CD8-positive, alpha-beta memory T cell (primary cell): ENCODE measurements at places on chromosomes 4 and X. TPM values are rescaled to one million over a fixed set of nuclear protein-coding genes. Genes with fewer than 3 reads are reported as not detected.

GRCh38 chrX:40392599-40392998 is 188.2 kb upstream of the ATP6AP2 start:
- H3K27me3 ChIP-seq: no peaks in the 10 kb centered on the region
- H3K4me3 ChIP-seq: no peak overlapping the region
- H3K36me3 ChIP-seq: no peaks in the 10 kb centered on the region

GRCh38 chrX:151983186-151983585 is 8.7 kb upstream of the GABRE start:
- no peaks in the 10 kb centered on the region for H3K4me1 ChIP-seq
- no peak overlapping the region for H3K4me3 ChIP-seq
- DNase-seq: no peak
- no peak overlapping the region for H3K27ac ChIP-seq
- H3K27me3 ChIP-seq: no peaks in the 10 kb centered on the region
- no peaks in the 10 kb centered on the region for H3K36me3 ChIP-seq

GRCh38 chr4:45082101-45082500 is 355.7 kb upstream of the GNPDA2 start:
- no peak overlapping the region for H3K27ac ChIP-seq
- H3K4me1 ChIP-seq: no peaks in the 10 kb centered on the region
- DNase-seq: no peak
- H3K36me3 ChIP-seq: no peaks in the 10 kb centered on the region

- H3K27me3 ChIP-seq: no peaks in the 10 kb centered on the region
- H3K4me1 ChIP-seq: no peaks in the 10 kb centered on the region
- no peak overlapping the region for H3K4me3 ChIP-seq
- H3K36me3 ChIP-seq: no peaks in the 10 kb centered on the region
- no peak overlapping the region for H3K27ac ChIP-seq
Observed at GRCh38 chr4:28151314-28151713, 1290.7 kb downstream of the STIM2 start.

DNA sequence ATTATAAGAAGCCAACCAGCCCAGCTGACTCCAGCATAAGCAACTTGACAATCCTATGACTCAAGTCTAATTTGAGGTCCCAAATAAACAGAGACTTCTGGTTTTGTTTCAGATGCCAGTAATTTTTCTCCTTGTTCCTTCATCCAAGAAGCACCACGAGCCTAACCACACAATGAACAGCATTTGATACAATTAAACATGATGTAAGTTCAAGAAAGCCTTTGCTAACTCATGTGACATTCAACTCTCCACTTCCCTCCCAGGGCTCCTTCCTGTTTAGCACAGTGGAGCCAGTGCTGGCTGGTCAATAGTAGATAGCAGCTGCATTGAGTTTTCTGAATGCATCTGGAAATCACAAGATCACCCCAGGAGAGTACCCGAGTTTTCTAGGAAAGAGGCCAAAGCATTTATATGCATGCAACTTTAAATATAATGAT is 206.3 kb downstream of the ARHGAP24 start:
- no peak overlapping the region for H3K4me3 ChIP-seq
- H3K27ac ChIP-seq: no peak overlapping the region
- H3K27me3 ChIP-seq: no peaks in the 10 kb centered on the region
- H3K4me1 ChIP-seq: no peaks in the 10 kb centered on the region

GRCh38 chr4:151206241-151207005 is 70.5 kb upstream of the PRSS48 start:
- no peak overlapping the region for H3K4me3 ChIP-seq
- no peaks in the 10 kb centered on the region for H3K27me3 ChIP-seq
- H3K4me1 ChIP-seq: no peaks in the 10 kb centered on the region
- H3K36me3 ChIP-seq: no peaks in the 10 kb centered on the region
- no peak for DNase-seq
- no peak overlapping the region for H3K27ac ChIP-seq

- DNase-seq: no peak
- no peak overlapping the region for H3K27ac ChIP-seq
- no peaks in the 10 kb centered on the region for H3K4me1 ChIP-seq
- H3K4me3 ChIP-seq: no peak overlapping the region
- no peaks in the 10 kb centered on the region for H3K36me3 ChIP-seq
Observed at GRCh38 chr4:41540687-41541086, 2.7 kb downstream of the LIMCH1 start.

DNA sequence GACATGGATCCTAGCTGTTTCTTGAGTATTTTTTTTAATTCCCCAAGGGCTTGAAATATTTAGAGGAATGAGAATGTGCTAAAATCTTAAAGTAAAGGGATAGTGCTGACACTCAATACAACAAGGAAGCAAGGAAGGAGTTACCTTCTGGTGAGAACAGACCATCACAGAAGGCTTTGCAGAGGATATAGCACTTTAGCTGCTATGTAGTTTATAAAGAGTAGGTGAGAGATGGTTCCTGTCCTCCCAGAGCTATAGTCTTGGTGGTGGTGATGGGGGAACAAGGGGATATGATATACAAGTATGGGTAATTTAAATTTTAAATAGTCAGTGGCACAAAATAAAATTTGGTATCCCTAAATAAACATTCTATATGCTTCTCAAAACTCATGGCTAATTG is 47.6 kb downstream of the MTHFD2L start:
- H3K4me3 ChIP-seq: no peak overlapping the region
- DNase-seq: no peak
- H3K4me1 ChIP-seq: no peaks in the 10 kb centered on the region
- no peaks in the 10 kb centered on the region for H3K27me3 ChIP-seq
- H3K36me3 ChIP-seq: no peaks in the 10 kb centered on the region
- no peak overlapping the region for H3K27ac ChIP-seq

DNA sequence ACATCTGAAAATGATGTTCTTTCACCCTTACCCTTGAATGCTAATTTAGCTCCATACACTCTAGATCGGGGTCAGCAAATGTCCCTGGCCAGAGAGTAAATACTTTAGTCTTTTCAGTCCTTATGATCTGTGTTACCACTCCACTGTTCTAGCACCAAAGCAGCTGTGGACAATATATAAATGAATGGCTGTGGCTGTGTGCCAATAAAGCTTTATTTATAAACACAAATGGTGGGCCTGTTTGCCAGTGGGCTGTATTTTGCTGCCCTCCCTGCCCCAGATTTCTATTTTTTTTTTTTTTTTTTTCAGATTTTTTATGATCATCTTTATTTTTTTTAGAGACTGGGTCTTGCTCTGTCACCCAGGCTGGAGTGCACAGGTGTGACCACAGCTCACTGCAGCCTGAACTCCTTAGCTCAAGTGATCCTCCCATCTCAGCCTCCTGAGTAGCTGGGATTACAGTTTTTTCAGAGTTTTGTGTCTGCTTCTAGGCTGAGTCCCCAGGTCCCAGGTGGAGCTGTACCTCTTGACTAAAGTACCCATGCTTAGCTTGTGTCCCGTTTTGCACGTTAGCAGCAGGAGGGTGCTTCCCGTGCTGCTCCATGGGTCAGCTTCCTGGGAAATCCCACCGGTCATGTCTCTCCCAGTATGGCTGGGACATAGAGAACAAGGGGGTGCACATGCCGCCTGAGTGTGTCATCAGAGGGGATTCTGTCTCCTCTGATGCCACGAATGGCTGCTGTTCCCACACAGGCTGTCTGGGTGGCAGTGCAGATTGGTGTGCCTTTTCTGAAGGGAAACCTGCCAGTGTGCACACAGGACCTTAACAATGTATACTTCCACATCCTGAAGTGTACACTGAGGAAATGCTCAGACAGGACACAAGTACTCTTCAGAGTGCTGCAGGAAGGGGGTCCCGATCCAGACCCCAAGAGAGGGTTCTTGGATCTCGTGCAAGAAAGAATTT is 16.0 kb upstream of the GRPEL1 start:
- H3K27me3 ChIP-seq: peaks cover 27% of the 10 kb centered on the region
- H3K4me3 ChIP-seq: no peak overlapping the region
- no peak overlapping the region for H3K27ac ChIP-seq
- H3K4me1 ChIP-seq: no peaks in the 10 kb centered on the region
- H3K36me3 ChIP-seq: no peaks in the 10 kb centered on the region

- no peaks in the 10 kb centered on the region for H3K27me3 ChIP-seq
- H3K36me3 ChIP-seq: no peaks in the 10 kb centered on the region
- no peak overlapping the region for H3K27ac ChIP-seq
Observed at GRCh38 chr4:185656467-185656931, 121.2 kb upstream of the PDLIM3 start.

DNA sequence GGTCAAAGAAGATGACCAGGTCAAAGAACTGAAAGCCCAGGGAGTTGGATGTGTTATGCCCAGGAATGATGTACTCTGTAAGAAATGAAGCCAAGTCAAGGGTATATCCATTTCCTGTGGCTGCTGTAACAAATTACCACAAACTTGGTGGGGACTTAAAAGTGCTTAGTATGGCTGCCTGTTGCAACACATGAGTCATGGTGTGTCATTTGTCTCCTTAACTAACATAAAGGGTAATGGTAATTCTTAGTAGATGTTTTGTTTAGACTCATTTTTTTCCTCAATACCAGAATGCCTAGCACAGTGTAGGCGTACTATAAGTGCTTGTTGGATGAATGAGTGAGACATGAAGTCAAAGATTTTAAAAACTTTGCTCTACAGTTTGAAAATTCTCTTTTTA is 45.7 kb downstream of the SYTL5 start:
- DNase-seq: no peak
- H3K36me3 ChIP-seq: no peaks in the 10 kb centered on the region
- H3K27me3 ChIP-seq: no peaks in the 10 kb centered on the region
- H3K27ac ChIP-seq: no peak overlapping the region
- H3K4me1 ChIP-seq: no peaks in the 10 kb centered on the region
- H3K4me3 ChIP-seq: no peak overlapping the region

DNA sequence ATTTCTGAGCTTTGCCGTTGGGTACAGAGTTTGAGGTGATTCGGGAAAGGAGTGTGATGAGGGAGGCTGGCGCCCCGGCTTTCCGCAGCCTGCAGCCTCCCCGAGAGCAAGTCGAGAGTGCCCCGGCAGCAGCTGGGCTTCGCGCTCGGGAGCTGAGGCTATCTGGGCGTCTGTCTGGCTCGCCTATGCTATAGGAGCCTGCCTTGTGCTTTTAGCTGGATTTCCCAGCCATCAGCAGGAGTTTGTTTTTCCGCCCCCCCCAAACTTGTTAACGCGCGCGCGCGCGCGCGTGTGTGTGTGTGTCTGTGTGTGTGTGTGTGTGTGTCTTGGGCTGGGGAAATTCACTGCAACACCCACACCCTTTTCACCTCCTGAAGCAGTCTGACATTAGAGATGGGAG is 765 bp upstream of the DGKK start:
- no peak overlapping the region for H3K27ac ChIP-seq
- no peaks in the 10 kb centered on the region for H3K4me1 ChIP-seq
- no peak for DNase-seq

- no peak for DNase-seq
- peaks cover 21% of the 10 kb centered on the region for H3K4me1 ChIP-seq
- no peaks in the 10 kb centered on the region for H3K27me3 ChIP-seq
- no peak overlapping the region for H3K4me3 ChIP-seq
- H3K36me3 ChIP-seq: no peaks in the 10 kb centered on the region
Observed at GRCh38 chr4:54067166-54067565, 2.8 kb upstream of the CHIC2 start.

- H3K27me3 ChIP-seq: no peaks in the 10 kb centered on the region
- peaks cover 3% of the 10 kb centered on the region for H3K36me3 ChIP-seq
- no peak overlapping the region for H3K27ac ChIP-seq
- DNase-seq: no peak
- H3K4me1 ChIP-seq: no peaks in the 10 kb centered on the region
Observed at GRCh38 chr4:119261986-119262385, 49.5 kb downstream of the USP53 start.

- DNase-seq: no peak
- no peaks in the 10 kb centered on the region for H3K4me1 ChIP-seq
- H3K4me3 ChIP-seq: no peak overlapping the region
- no peaks in the 10 kb centered on the region for H3K36me3 ChIP-seq
- peaks cover 3% of the 10 kb centered on the region for H3K27me3 ChIP-seq
Observed at GRCh38 chr4:176187624-176188023, 7.8 kb downstream of the SPATA4 start.

- H3K27me3 ChIP-seq: no peaks in the 10 kb centered on the region
- H3K4me3 ChIP-seq: no peak overlapping the region
- no peak for DNase-seq
- no peaks in the 10 kb centered on the region for H3K36me3 ChIP-seq
- H3K4me1 ChIP-seq: no peaks in the 10 kb centered on the region
Observed at GRCh38 chrX:18666614-18667013, 5.3 kb downstream of the RS1 start.

DNA sequence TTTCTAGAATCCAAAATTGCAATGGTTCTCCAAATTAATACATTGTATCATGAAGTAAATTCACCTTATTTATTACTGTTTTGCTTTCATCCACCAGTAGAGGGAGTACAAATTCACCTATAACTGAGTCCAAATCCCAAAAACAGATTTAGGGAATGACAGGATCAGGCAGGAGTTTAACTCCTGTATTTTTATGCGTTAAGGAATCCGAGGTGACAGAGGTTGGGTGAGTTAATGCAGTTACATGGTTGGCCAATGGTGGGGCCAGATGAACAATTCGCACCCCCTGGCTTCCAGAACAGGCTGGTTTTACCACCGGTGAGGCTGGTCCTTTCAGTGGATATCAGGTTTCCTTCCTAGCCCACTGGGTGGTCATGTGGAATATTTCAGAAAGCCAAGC is 82.4 kb downstream of the MTNR1A start:
- no peak overlapping the region for H3K4me3 ChIP-seq
- no peaks in the 10 kb centered on the region for H3K27me3 ChIP-seq
- no peaks in the 10 kb centered on the region for H3K36me3 ChIP-seq
- no peak overlapping the region for H3K27ac ChIP-seq
- H3K4me1 ChIP-seq: no peaks in the 10 kb centered on the region

DNA sequence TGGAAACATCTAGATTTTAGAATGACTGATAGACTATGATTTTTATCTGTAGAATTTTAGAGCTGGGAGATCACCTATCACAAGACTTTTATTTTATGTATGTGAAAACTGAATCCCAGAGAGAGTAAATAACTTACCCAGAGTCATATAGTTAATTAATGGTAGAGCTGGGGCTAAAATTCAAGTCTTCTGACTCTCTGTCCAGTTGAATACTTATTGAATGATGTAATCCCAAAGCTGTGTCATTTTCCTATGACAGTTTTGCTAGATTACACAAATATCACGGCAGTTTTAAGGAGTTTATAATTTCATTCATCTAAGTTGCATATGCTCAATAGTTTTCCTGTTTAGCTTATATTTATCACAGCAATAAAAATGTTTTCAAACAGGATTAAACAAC is 6.7 kb downstream of the NRK start:
- no peak overlapping the region for H3K27ac ChIP-seq
- no peaks in the 10 kb centered on the region for H3K36me3 ChIP-seq
- no peak for DNase-seq
- H3K4me1 ChIP-seq: no peaks in the 10 kb centered on the region
- no peak overlapping the region for H3K4me3 ChIP-seq
- no peaks in the 10 kb centered on the region for H3K27me3 ChIP-seq

GRCh38 chr4:18435781-18436180 is 414.2 kb upstream of the LCORL start:
- no peaks in the 10 kb centered on the region for H3K27me3 ChIP-seq
- H3K27ac ChIP-seq: no peak overlapping the region
- no peaks in the 10 kb centered on the region for H3K4me1 ChIP-seq

- H3K4me1 ChIP-seq: no peaks in the 10 kb centered on the region
- H3K36me3 ChIP-seq: no peaks in the 10 kb centered on the region
- H3K27me3 ChIP-seq: no peaks in the 10 kb centered on the region
- no peak overlapping the region for H3K27ac ChIP-seq
- no peak overlapping the region for H3K4me3 ChIP-seq
Observed at GRCh38 chr4:169567916-169568315, 44.5 kb downstream of the NEK1 start.

GRCh38 chr4:38149472-38149996 is 189.3 kb downstream of the PTTG2 start:
- H3K4me3 ChIP-seq: no peak overlapping the region
- no peak overlapping the region for H3K27ac ChIP-seq
- no peak for DNase-seq
- no peaks in the 10 kb centered on the region for H3K36me3 ChIP-seq
- no peaks in the 10 kb centered on the region for H3K27me3 ChIP-seq
- H3K4me1 ChIP-seq: peaks cover 7% of the 10 kb centered on the region

Gene GJB1
- not detected for total RNA-seq

Gene ZGRF1
- total RNA-seq: 22.9 TPM

Gene GPR50
- total RNA-seq: not detected

Gene S100G
- not detected for total RNA-seq

Gene AREG
- 0.46 TPM for total RNA-seq

Gene LEF1
- total RNA-seq: 55.1 TPM
